ENCODE measurements at places on chromosomes 1 and 21.

DNA sequence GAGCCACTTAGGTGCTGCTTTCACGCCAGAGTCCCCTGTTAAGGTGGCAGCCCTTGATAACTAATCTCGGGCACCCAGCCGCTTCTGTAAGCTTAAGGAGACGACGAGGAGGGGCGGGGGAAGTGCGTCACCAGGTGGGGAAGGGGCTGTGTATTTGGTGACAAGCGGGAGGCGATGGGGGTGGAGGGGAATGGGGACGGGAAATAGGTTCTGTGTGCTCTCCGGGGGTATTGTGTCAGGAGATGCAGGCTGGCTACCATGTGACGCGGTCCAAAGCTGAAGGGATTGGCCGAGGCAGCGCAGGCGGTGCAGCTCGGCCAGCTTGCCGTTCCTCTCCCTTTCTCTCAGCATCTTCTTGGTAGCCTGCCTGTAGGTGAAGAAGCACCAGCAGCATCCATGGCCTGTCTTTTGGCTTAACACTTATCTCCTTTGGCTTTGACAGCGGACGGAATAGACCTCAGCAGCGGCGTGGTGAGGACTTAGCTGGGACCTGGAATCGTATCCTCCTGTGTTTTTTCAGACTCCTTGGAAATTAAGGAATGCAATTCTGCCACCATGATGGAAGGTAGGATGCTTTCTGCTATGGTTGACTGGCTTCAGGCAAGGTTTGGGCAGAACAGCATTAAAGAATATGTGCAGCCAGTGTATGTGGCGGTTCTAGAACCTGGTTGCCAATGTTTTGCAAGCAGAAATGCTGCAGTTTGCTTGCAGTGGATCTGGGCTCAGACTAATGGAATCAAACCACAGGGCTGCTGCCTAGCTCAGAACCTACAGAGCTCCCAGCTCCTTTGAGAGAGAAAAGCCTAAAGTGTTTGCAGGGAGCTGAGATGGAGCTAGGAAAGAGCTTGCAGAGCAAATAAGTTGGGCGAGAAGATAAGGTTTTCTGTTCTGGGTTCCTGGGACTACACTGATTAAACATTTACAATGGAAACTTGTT is at the start of gene SGIP1:
Gene SGIP1, plus strand, starts transcription at position 350 of the 937 bp plus-strand sequence. Its CDS starts 206 bp downstream, at position 556.
- DNase-seq = peak; percentile 64

DNA sequence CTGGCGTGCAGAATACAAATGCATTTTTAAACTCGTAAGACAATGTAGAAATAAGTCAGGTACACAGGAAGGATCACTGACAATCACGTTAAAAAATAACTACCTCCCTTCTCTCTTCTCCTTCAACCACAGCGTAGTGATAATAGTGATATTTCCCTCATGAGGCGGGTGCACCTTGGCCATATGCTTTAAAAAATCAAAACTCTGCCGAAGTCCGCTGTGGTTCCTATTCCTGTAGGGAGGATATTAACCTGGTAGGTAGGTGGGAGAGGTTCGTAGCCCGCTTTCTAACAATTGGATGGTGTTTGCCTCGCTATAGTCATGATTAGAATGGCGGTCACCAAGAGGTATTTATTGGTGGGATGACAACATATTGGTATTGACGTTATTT is 732 bp downstream of the GREM2 start:
- DNase-seq = no peak

DNA sequence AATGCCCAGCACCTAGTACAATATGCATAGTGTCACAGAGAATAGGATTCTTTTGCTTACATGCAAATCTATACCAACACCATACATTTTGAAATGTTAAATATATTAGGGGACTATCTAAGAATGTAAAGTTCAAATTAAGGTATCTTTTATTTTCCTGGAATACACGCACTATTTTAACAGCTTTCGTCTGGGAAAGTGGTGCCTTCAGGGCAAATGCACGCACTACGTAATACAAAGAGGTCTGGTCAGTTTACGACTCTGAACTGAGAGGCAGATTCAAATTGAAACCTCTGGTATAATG is 931 bp downstream of the FUBP1 start:
- no peak for DNase-seq

GRCh38 chr1:59204001-59204400 is 92.9 kb upstream of the FGGY start:
- no peak for DNase-seq

GRCh38 chr1:88890131-88890530 is 1.2 kb downstream of the GTF2B start:
- DNase-seq = no peak

DNA sequence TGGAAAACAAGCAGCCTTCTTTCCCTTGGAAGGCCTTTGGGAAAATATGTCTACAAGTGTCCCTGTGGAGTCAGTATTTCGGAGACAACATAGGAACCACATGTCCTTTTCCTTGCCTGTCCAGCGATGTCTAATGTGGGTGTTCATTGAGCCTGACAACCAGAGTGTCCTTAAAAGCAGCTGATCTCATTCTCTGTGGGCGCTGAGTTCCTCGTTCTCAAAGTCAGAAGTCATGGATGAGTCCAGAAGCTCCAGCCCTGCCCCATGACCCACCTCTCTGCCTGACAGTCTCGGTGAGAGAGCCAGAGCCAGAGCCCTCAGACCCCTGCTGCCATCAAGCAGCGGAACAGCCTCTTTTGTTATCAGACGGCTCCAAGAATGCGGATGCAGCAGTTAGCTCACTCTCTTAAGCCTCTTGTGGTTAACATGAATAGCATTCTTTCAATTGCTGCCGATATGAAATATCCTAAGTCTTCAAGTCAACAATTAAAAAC is 329.2 kb downstream of the TGFB2 start:
- DNase-seq = peak; percentile 35

GRCh38 chr1:145990249-145990855 is 6.0 kb downstream of the TXNIP start:
- no peak for DNase-seq
